ENCODE measurements at places on chromosomes 5 and 9.

DNA sequence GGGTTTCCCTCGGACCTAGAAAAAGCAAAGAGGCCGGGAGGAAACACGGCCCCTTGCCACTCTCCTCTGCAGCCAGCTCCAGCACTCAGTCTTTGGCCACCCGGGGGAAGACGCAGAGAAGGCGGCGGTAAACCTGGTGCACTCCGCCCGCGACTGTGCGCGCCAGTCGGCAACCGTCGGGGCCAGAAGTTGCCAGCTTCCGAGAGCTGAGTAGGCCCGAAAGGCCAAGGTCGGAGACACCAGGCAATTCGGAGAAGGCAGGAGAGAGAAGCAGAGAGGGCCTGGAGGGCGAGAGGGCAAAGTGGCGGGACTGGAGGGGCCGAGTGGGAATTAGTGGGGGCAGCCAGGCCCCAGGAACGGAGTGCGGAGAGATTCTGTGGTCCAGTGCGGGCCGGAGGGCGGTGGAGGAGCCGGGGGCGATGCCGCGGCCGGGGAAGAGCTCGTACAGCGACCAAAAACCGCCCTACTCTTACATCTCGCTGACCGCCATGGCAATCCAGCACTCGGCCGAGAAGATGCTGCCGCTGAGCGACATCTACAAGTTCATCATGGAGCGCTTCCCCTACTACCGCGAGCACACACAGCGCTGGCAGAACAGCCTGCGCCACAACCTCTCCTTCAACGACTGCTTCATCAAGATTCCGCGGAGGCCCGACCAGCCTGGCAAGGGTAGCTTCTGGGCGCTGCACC is at the start of gene FOXB2:
FOXB2 (plus strand) TSS at position 420 of the 690 bp plus-strand sequence; CDS start at position 420, 0 bp downstream.
- DNase-seq = peak; percentile 40

GRCh38 chr9:94002316-94003140 is 47.4 kb upstream of the BARX1 start:
- no peak for DNase-seq

DNA sequence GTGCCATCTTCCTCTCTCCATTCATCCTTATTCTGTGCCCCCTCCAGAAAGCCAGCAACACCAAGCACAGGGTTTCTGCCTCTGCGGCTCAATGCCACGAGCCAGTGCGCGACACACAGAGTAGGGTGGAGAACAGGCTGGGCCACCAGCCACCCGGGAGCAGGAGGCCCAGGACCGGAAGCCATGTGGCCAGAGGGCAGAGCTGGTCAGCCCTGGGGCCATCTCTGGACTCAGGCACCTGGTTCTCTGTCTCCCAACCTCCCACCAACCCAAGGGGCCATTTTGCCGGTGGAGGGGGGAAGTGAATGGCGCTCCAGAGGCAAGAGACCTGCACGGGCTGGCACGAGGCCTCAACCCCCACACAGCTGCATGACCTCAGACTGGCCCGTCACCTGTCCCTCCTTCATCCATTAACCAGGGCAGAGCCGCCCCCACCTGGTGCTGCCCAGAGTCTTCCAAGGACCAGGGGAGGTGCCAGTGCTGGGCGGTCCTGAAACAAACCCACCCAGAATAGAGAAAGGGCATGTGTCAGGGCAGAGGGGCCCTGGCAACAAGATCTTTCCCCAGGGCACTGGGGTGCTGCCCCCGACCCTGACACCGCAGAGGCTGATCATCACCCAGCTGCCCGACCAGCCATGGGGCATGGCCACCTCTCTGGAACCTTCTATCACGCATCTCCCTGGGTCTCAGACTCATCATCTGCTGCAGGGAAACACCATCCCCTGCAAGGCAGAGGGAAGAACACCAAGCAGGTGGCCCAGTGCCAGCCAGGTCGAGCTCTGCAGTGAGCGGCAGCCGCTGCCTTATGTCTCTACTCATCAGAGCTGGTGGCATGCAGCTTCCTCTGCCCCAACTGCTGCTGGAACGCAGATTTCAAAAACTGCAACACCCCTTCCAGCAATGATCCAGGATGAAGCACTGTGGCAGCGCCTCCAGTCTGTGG is 11.9 kb downstream of the VAV2 start:
- DNase-seq = no peak

DNA sequence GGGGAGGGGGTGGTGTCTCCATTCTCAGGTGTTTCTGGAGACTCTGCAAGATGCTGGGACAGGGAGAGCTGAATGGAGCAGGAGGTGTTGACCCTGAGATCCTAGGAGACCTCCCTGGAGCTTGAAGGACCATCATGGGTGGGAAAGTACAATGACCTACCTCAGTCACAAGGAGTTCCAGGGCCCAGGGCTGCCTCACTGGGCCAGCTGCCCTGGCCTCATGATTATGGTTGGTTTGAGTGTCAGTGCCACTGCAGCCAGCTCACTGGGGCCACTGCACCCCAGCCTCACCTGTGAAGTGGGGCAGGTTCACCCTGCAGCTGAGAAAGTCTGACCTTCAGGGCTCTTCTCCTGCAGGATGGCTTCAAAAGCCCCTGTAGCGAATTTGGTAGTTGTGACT is 372.5 kb downstream of the IRX2 start:
- DNase-seq = no peak

GRCh38 chr9:28834156-28834555 is 1260.9 kb upstream of the C9orf72 start:
- no peak for DNase-seq
